ENCODE measurements at places on chromosomes 12 and 14. TPM values are rescaled to one million over a fixed set of nuclear protein-coding genes. Genes with fewer than 3 reads are reported as not detected.
A peak's percentile ranks its signal among the peaks of the same experiment; 100 is the strongest.

DNA sequence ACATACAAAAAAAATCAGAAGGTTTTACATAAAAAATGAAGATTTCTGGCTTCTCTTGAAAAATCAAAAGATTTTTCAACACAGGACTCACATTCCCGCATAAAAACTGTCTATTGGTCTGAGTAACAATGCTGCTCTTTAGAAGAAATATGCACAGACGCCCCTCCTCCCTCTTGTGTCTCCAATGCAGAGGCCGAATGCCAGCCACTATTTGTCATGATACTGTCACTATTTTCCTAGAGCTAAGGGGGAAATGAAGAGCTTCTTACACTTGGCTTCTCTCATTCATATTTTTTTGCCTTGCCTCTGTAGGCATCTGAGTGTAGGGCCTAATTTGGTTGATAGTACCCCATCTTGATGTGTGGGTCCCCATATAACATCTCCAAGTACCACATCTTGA, 98.0 kb downstream of the BBS10 start:
- no peaks in the 10 kb centered on the region for H3K4me1 ChIP-seq
- no peaks in the 10 kb centered on the region for H3K27me3 ChIP-seq
- no peak overlapping the region for H3K4me3 ChIP-seq
- DNase-seq: no peak
- no peaks in the 10 kb centered on the region for H3K36me3 ChIP-seq

DNA sequence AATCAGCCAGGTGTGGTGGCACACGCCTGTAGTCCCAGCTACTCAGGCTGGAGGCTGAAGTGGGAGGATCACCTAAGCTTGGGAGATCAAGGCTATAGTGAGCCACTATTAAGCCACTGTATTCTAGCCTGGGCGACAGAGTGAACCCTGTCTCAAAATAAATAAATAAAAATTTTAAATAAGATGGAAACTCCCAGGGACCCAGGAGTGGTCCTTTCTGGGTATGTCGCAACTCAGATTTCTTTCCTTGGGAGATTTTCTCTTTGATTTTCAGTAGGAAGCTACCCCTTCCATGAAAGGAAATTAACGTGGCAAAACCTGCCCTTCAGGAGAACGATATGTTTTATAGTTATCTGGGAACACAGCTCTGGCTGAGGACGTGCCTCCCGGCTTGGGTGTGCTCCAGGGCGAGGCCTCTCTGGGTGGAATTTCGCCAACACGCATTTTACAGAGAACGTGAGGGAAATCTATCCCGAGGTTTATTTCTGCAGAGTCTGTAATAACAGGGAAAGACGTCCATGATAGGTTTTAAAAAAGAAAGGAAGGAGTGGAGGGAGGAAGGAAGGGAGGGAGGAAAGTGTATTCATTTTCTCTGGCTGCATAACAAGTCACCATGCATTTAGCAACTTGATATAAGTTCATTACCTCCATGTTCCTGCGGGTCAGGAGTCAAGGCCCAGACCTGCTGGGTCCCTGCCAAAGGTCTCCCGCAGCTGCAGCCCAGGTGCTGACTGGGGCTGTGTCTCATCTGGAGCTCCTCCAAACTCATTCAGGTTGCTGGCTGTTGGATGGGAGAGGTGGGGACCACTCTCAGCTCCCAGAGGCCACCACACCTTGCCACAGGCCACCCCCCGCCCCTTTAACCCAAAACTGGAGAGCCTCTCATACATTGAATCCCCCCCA, 80.6 kb upstream of the GSC start:
- H3K36me3 ChIP-seq: no peaks in the 10 kb centered on the region
- no peak overlapping the region for H3K4me3 ChIP-seq
- no peak overlapping the region for H3K27ac ChIP-seq
- H3K4me1 ChIP-seq: no peaks in the 10 kb centered on the region
- DNase-seq: no peak

GRCh38 chr12:76329159-76329558, 19.1 kb downstream of the BBS10 start:
- DNase-seq: no peak
- no peak overlapping the region for H3K27ac ChIP-seq
- no peaks in the 10 kb centered on the region for H3K36me3 ChIP-seq

FAM181A gene
- not detected for total RNA-seq

- H3K27me3 ChIP-seq: no peaks in the 10 kb centered on the region
- H3K36me3 ChIP-seq: no peaks in the 10 kb centered on the region
- H3K4me1 ChIP-seq: no peaks in the 10 kb centered on the region
- no peak overlapping the region for H3K27ac ChIP-seq
- no peak for DNase-seq
These were observed 12.7 kb downstream of the HVCN1 start for GRCh38 chr12:110676171-110676570.

APAF1 gene
- 4.6 TPM for total RNA-seq

TAS2R20 gene
- total RNA-seq: 7.2 TPM

- no peaks in the 10 kb centered on the region for H3K36me3 ChIP-seq
- H3K27ac ChIP-seq: peak overlapping the region; percentile 79
- H3K4me1 ChIP-seq: peaks cover 3% of the 10 kb centered on the region
- H3K4me3 ChIP-seq: no peak overlapping the region
- DNase-seq: no peak
- H3K27me3 ChIP-seq: no peaks in the 10 kb centered on the region
These were observed 392.7 kb downstream of the GALC start for GRCh38 chr14:87600240-87600639.
